ENCODE measurements at places on chromosomes 3 and 15.

- DNase-seq: no peak
Observed at GRCh38 chr15:30954674-30955073, 36.8 kb downstream of the MTMR10 start.

- DNase-seq: peak; percentile 58
Observed at GRCh38 chr3:122572940-122573412, 4.5 kb upstream of the PARP15 start.

- DNase-seq: no peak
Observed at GRCh38 chr3:149215515-149215914, 6.1 kb downstream of the CP start.

DNA sequence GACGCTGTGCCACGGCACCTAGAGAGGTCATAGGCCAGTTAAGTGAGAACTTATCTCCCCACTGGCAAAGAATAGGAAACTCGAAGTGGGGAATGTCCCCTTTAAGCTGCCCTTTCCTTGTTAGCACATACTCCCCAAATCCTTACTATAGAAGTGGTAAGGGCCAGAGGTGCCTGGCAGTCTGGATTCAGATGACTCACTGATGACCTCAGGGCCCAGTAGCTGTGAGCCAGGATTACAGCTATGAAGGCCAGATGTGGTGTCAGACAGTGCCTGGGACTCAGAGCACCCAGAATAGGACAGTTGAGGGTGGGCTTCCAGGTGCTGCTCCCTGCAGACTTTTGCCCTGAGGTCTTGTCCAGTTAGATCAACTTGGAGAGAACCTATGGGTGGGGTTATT lies 37.7 kb downstream of the PDIA5 start:
- no peak for DNase-seq

- DNase-seq: no peak
Observed at GRCh38 chr3:12190832-12191231, 32.1 kb upstream of the TIMP4 start.

DNA sequence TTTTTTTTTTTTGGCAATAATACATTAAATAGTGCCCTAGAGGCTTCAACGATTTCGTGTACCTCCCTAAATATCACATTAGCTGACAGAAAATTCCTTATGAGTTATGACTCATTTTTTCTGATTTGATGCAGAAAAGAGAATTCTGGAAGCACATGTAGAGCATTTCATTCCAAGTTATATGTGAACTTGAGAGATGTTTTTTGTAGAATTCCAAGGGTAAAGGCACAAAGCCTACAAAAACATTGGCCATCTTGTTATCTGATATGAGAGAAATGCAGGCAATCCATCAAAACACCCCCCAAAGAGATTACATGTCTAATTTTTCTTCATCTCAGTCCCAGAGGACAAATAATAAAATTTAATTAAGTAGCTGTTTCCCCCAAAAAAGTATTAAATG lies 6.7 kb upstream of the PFN2 start:
- no peak for DNase-seq

DNA sequence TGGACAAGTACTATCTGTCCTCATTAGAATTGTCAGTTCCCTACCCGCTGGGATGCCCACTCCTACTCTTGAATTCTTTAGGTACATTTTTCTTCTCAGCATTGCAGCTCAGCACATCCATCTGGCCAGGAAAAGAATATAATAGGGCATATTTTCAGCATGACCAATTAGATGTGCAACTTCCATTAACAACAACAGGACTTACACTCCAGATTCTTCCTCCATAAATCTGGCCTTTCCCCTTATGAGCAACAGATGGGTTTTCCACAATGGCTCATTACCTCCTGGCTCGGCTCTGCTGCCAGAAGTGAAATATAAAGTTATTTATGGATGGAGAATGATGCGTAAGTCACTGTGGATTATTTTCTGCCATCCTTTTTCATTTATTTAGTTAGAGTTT lies 443.8 kb upstream of the TGFBR2 start:
- DNase-seq: no peak

GRCh38 chr3:89488800-89489580 lies 381.6 kb downstream of the EPHA3 start:
- no peak for DNase-seq

- DNase-seq: no peak
Observed at GRCh38 chr15:31283043-31283442, 43.6 kb upstream of the KLF13 start.

DNA sequence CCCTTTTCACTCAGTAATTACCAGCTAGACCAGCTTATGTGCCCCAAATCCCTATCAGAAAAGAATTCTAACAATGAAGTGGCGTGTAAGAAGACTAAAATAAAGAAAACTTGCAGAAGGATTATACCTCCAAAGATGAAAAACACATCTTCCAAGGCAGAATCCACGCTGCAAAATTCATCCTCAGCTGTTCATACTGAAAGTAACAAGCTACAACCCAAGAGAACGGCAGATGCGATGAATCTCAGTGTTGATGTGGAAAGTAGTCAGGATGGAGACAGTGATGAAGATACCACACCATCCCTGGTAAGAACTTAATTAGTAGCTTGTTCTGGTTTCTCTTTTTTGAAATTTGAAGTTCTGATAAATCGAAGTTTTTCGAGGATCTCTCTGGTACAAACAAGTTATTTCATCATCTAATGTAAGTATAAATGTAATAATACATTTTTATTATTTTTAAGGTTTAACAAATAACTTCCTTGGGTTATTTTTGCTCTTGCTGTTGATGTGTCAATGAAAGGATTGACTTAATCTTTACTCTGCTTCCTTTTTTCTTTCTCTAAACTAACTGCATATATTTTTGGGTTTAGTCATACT lies 1.4 kb downstream of the WDR76 start:
- peak; percentile 56 for DNase-seq

DNA sequence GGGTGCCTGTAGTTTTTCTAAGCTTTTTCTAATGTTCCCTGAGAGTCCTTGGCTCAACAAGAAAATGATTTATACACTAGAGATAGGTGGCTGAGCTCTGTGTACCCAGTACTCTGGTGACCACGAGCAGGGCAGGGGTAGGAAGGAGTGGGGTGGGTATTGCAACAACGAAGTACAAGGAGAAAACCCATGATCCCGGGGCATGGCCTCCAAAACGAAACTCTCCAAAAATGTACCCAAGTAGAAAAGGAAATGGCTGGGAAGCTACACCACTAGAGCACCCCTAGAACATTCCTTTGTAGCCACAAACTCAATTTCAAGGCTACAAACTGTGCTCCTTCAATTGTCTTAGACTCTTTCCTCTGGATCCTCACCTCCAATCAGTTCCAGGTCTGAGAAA lies 138.9 kb downstream of the DUT start:
- no peak for DNase-seq

GRCh38 chr15:78951841-78952238 lies 7.0 kb upstream of the CTSH start:
- no peak for DNase-seq

- DNase-seq: no peak
Observed at GRCh38 chr3:101846709-101847108, 2.6 kb upstream of the NFKBIZ start.

DNA sequence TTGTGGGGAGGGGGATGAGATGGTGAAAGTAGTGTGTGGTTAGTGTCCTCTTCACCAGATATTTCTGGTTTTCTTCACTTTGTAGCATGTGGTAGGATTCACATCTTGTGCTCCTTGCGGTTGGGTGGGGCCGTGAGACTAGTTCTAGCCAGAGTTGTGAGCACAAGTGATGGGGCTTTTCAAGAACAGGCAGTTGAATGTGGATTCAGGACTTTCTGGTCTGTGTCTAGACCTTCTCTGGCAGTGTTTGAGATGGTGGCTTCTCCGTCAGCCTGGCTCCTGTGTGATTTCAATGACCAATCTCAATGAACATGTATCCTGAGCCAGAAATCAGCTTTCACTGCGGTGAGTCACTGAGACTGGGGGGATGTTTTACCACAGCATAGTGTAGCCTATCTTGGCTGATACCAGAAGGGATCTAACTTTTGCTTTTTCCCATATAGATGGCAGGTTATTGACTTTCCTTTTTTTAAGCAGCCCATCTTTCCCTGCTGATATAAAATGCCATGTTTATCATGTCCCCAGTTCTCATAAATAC lies 82.6 kb downstream of the RPLP1 start:
- peak; percentile 11 for DNase-seq

DNA sequence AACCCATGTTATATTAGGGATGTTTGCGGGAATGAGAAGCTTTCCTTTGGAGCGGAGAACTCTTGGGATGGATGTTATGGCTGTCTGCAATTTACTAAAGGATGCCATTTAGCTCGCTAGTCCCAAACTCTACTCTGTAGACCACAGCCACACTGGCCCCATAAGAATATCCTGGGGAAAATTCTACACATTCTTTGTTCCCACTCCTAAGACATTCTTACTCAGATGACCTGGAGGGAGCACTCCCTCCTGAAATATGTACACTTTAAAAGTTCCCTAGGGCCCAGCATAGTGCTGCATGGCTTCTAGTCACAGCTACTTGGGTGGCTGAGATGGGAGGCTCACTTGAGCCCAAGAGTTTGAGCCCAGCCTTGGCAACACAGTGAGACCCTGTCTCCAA lies 288.7 kb upstream of the RORA start:
- no peak for DNase-seq

- DNase-seq: no peak
Observed at GRCh38 chr15:48566668-48567067, 78.8 kb downstream of the FBN1 start.

- DNase-seq: no peak
Observed at GRCh38 chr3:58012302-58012701, 4.1 kb downstream of the FLNB start.
